Psoas muscle (tissue), 8 donors: ENCODE measurements at places on chromosomes 1 and 21. TPM values are rescaled to one million over a fixed set of nuclear protein-coding genes. Genes with fewer than 3 reads are reported as not detected.

SEMA4A gene
- 2.5 TPM for total RNA-seq

SPRR2G gene
- total RNA-seq: not detected

PRRX1 gene
- 61.4 TPM for total RNA-seq

ANGPTL7 gene
- 1.4 TPM for total RNA-seq

AKT3 gene
- 25.1 TPM for total RNA-seq

HRNR gene
- not detected for total RNA-seq

DNA sequence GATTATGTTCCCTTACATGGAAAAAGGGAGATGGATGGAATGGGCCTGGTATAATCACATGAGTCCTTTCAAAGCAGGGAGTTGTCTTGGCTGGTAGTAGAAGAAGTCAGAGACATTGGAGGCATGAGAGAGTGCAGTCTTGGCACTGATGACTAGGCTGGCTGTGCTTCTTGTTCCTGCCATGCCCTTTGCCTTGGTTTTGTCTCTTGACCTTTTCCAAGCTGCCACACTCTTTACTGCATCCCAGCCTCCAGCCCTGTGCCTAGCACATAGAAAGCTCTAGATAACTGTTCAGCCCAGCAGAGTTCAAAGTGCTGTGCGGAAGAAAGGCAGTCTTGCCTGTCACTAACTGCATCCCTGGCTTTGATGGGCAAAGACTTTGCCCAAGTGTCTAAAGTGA lies 412.6 kb downstream of the PRDM2 start:
- no peak for DNase-seq

DNA sequence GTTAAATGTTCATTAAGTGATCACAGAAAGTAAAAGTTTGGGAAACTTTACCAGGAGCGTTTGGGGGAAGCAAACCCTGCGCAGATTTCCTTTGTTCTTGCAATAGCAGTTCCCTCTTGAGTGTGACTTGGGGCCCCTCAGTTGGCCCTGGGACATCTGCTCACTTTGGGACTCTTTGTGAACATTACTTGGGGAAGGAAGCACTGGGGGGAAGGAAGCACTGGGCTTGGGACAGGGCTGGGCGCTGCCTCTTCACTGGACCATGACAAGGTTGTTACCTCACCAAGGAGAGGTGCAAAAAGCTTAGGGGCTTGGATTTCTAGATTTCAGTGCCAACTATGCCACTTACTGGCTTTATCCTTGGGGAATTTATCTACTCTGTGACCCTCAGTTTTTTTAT lies 63.5 kb downstream of the ETS2 start:
- no peak for DNase-seq

DNA sequence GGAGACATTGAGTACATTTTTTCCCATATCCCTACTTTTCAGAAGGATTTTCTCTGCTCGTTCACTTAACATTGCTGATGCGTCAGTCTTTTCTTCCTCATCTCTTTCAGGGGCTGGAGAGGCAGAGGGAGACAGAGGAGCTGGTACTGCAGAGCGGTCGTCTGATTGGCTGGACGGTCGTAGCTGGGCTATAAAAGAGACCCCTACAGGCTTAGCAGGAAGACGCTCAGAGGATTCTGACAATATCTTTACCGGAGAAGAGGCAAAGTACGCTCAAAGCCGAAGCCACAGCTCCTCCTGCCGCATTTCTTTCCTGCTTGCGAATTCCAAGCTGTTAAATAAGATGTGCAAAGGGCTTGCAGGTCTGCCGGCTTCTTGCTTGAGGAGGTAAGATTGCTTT lies at the start of gene RGS4:
Gene RGS4 (plus strand): TSS at position 220 of the 400 bp plus-strand sequence. CDS start 124 bp downstream, at position 344.
- DNase-seq: peak; percentile 53

DNA sequence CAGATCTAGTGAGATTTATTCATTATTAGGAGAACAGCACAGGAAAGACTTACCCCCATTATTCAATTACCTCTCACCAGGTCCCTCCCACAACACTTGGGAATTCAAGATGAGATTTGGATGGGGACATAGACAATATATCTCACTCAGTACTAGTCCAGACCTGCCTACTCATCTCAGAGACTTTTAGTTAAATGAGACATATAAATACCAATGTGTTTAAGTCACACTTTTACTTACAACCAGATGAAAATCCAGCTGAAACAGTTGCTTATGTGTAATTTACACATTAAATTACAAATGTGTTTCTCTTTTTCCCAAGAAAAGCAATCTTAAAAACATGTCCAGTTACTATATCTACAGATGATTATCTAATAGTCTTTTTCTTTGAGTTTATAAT lies 1145.6 kb downstream of the KCNT2 start:
- no peak for DNase-seq

GRCh38 chr1:240149484-240150094 lies 57.9 kb downstream of the FMN2 start:
- no peak for DNase-seq

GRCh38 chr1:3494321-3495308 lies 40.1 kb downstream of the ARHGEF16 start:
- DNase-seq: no peak

GRCh38 chr1:152502496-152503180 lies 8.0 kb upstream of the LCE5A start:
- DNase-seq: no peak

GRCh38 chr1:110481968-110482623 lies 31.1 kb downstream of the PROK1 start:
- DNase-seq: no peak

DNA sequence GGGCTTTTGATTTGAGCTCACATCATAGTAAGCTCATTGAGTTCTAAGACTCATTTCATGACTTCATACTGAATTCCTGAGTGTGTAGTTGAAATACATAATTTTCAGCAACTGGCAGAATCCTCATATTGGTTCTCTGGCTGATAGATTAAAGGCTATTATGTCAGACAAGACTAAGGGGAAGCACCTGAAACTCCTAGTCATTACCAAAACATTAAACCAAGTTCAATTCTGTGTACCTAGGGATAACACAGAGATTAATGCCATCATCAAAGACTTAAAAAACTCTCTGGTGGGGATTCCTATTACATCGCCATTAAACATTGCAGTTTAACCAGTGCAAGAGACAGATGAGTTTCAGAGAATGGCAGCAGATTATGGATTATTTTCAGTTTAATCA lies 339.1 kb downstream of the PTPRC start:
- DNase-seq: no peak

DNA sequence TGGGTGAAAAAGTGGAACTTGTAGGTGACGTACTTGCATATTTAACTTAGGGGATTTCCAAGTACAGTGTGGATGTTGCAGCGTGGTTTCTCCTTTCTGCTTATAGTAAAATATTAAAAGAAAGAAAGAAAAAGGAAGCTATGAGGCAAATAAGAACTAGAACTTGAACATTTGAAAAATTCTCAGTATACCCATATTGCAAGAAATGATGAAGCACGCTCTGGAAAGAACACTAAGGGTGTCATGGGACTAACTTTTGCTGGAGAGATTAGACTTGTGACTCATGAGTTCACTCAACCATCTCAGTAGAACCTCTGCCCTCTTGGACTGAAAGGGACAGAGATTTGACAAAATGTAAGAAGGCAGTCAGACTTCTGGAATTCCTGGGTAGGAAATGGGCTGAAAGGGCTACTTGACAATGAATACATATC lies 704.5 kb upstream of the ADGRL4 start:
- no peak for DNase-seq

GRCh38 chr1:220485791-220486190 lies 42.1 kb upstream of the MARK1 start:
- no peak for DNase-seq

DNA sequence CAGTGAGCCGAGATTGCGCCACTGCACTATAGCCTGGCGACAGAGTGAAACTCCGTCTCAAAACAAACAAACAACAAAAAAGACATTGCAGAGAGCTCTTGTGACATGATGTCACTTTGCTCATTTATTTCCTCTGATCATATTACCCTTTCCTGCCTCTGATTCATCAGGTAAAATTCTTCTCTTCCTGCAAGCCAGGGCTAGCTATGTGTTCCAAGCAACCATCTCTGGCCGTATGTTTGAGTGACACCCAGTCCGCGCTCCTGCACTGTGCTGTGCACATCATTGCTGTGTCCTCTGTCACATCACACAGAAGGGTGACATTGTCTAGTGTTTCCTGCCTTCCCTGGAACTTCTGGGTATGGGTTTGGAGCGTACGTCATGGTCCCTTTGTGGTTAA lies 251.3 kb downstream of the PCP4 start:
- no peak for DNase-seq

DNA sequence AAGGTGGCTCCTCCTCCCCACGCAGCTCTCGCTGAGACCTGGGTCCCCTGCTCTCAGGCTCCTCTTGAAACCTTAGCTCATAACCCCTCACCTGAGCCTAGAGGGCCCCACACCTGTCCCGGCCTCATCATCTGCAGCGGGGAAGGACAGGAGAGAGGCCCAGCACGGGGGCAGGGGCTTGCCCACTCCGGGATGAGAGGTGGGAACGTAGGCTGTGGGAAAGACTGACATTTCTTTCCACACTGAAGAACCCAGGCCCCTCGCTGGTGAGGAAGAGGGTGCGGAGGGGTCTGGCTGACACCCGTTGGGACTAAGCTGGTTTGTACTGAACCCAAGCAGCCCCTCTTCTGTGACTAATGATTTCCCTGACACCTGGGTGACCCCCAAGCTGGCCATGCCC lies 14.0 kb upstream of the NES start:
- DNase-seq: no peak

- DNase-seq: no peak
Observed at GRCh38 chr1:162328512-162328911, 48.1 kb downstream of the SPATA46 start.

DNA sequence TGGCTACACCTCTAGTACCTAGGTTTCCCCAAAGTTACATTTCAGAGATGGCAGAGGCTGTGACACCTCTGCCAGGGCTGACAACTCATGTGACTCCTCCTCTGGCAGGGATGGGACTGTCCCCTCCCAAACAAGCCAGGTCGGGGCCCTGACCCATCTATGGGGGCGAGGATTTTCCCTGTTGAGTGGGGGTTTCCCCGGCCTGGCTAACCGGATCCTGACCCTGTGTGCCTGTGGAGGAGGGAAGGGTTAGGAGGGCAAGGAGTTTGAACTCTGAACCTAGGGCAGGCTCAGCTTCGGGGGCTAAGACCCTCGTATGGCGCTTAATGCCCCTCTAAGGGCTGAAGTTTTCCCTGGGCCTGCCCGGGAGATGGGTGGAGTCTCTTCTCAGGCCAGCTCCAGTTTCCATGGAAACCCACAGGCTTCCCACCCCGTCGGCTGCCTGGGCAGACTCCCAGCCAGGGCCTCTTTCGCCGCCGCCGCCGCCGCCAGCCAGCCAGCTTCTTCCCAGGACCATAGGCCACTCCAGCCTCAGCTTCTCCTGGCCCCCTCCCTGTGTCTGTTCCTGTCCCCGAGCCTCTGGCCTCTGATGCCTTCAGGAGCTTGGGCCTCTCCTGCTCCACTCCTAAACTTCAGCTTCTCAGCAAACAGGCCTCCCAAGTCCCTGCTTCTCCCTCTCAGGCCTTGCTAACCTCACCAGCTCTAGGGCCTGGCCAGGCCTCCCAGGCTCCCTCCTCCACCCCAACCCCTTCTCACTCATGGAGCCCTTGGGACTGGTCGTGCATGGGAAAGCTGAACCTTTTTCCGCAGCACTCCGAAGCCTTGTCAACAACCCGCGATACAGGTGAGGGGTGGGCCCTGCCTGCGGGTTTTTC lies at the start of gene BTBD19:
Gene BTBD19 (plus strand): TSS at position 461 of the 875 bp plus-strand sequence. CDS start 298 bp downstream, at position 759.
- peak; percentile 85 for DNase-seq

DNA sequence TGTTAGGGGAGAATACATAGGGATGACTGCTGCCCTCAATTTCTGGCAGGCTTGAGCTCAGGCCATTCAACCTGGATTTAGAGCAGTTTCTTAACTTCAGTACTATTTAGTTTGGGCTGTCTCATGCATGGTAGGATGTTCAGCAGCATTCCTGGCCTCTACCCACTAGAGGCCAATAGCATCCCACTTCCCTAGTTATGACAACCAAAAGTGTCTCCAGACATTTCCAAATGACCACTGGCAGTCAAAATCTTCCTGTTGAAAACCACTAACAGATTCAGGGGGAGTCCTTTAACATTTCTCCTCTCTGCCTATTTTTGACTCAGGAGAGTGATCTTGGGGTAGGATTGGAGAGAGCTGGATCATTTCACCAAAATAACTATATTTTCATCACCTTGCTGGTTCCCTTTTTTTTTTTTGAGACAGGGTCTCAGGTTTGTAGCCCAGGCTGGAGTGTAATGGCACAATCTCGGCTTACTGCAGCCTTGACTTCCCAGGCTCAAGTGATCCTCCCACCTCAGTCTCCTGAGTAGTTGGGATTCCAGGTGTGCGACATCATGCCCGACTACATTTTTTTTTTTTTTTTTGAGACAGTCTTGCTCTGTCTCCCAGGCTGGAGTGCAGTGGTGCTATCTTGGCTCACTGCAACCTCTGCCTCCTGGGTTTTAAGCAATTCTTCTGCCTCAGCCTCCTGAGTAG lies 8.7 kb downstream of the GNAT2 start:
- DNase-seq: no peak

GRCh38 chr1:28663871-28664470 lies 4.6 kb upstream of the GMEB1 start:
- DNase-seq: no peak

DNA sequence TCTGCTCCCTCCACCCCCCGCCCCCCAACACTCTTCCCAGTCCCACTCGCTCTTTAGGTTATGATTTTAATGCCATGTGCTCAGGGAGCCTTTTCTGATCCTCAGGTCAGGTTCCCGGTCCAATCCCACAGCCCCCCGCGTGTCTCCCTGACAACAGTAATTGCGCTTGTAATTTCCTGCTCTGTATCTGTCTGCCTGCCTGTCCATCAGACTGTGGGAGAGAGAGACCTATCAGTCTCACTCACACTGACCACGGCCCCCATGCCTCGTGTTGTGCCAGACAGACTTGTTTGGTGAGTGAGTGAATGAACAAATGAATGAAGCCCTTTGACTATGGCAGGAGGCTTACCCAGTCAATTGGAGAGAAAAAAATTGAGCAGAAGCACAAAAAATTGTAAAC lies 50.8 kb upstream of the ECE1 start:
- DNase-seq: no peak
